ENCODE measurements at places on chromosomes 11 and 22. TPM values are rescaled to one million over a fixed set of nuclear protein-coding genes. Genes with fewer than 3 reads are reported as not detected.

GRCh38 chr11:77111277-77111676, 8.6 kb downstream of the OMP start:
- no peak overlapping the region for H3K27ac ChIP-seq
- DNase-seq, result no peak
- peaks cover 22% of the 10 kb centered on the region for H3K4me1 ChIP-seq

DNA sequence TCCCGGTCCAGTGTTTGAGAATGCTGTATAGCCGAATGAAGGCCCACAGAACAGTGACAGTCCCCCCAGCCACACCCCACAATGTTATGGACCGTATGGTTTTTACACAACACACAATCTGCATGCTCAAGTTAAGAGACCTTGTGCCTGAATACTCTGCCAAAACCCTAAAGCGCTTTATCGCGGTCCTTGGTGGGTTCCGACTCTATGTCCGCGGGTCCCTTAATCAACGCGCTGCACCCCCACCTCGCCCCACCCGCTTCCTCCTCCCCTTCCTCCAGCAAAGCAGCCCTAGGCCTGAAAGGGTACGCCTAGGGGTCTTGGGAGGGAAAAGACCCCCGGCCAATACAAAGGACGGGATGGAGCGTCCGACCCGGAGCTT, 442 bp downstream of the COPB1 start:
- 0 out of 2 replicates have a peak, but pooled peaks cover 6% of the 10 kb centered on the region for H3K36me3 ChIP-seq
- H3K27me3 ChIP-seq, result no peaks in the 10 kb centered on the region
- H3K27ac ChIP-seq, result no peak overlapping the region

The AQP11 gene
- total RNA-seq, result 1.4 TPM

DNA sequence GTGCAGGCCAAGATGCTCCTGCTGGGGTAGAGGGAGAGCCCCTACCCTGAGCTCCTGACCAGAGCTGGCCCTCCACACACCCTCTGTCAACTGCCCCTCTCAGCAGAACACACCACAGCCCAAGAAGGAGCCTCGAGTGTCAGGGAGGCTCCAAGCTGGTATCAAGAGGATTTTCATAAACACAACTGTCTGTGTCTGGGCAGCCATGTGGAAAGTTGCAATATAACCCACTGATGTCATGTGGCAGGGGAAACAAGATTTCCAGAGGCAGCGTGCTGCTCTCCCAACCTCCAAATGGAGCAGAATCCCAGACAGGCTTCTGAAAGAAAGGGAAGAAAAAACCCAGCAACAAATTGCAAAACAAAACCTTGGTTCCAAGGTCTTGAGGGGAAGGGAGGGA, 569.9 kb downstream of the BUD13 start:
- H3K4me3 ChIP-seq, result no peak overlapping the region
- H3K36me3 ChIP-seq, result no peaks in the 10 kb centered on the region
- H3K27me3 ChIP-seq, result peaks cover 65% of the 10 kb centered on the region
- no peak overlapping the region for H3K27ac ChIP-seq
- no peaks in the 10 kb centered on the region for H3K4me1 ChIP-seq

The RBMXL2 gene
- not detected for total RNA-seq

GRCh38 chr22:46114518-46115387, 35.6 kb upstream of the PPARA start:
- H3K36me3 ChIP-seq, result peaks cover 3% of the 10 kb centered on the region
- no peak overlapping the region for H3K27ac ChIP-seq
- H3K4me1 ChIP-seq, result no peaks in the 10 kb centered on the region
- no peak overlapping the region for H3K4me3 ChIP-seq
- no peak for DNase-seq

The WT1 gene
- not detected for total RNA-seq

The SULT4A1 gene
- total RNA-seq, result 3.2 TPM

GRCh38 chr22:37742376-37743171, 45.7 kb downstream of the TRIOBP start:
- H3K27me3 ChIP-seq, result no peaks in the 10 kb centered on the region
- no peaks in the 10 kb centered on the region for H3K36me3 ChIP-seq
- DNase-seq, result peak; percentile 98
- H3K27ac ChIP-seq, result peak overlapping the region; percentile 57
- peaks cover 50% of the 10 kb centered on the region for H3K4me1 ChIP-seq

GRCh38 chr22:42296381-42296853, 26.0 kb upstream of the TCF20 start:
- H3K27ac ChIP-seq, result no peak overlapping the region
- H3K27me3 ChIP-seq, result no peaks in the 10 kb centered on the region
- H3K36me3 ChIP-seq, result no peaks in the 10 kb centered on the region
- no peak for DNase-seq

DNA sequence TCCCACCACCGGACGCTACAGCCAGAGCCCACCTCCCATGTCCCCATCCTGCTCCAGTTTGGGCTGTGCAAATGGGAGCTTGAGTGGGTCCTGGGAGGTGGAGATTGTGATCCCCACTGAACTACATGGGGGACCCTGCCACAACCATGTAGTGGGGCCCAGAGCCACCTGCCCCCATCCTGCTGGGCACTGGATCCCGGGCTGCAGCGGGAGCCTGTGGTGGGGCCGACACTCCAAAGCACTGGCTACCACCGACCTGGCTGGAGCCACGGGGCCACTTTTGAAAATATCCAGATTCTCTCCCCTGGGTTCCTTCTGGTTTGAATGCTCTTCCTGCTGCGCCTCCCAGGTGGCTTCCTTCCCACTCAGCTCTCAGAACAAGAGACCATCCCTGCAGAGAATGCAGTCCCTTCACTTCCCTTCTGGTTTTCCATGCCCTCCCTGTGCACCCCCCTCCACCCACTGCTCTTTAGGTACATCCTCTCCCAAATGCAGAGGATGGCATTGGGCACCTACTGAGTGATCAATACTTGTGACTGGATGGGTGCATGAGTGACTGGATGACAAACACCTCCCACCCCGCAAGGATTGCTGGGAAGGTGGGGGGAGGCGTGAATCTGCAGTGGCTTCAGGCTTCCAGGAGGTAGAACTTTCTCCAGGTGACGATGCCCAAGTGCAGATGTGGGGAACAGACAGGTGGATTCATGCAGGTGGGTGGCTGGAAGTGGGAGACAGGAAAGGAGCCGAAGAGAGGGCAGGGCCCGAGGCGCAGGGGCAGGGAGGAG, 846 bp upstream of the UNC93B1 start:
- H3K4me1 ChIP-seq, result peaks cover 20% of the 10 kb centered on the region
- no peak for DNase-seq
- no peaks in the 10 kb centered on the region for H3K36me3 ChIP-seq
- H3K27me3 ChIP-seq, result no peaks in the 10 kb centered on the region
- H3K27ac ChIP-seq, result no peak overlapping the region

GRCh38 chr11:17219016-17219415, 11.2 kb upstream of the PIK3C2A start:
- H3K4me1 ChIP-seq, result 0 out of 2 replicates have a peak, but pooled peaks cover 4% of the 10 kb centered on the region
- no peaks in the 10 kb centered on the region for H3K36me3 ChIP-seq
- H3K4me3 ChIP-seq, result no peak overlapping the region

The RFPL1 gene
- not detected for total RNA-seq

The BIK gene
- 10.6 TPM for total RNA-seq

DNA sequence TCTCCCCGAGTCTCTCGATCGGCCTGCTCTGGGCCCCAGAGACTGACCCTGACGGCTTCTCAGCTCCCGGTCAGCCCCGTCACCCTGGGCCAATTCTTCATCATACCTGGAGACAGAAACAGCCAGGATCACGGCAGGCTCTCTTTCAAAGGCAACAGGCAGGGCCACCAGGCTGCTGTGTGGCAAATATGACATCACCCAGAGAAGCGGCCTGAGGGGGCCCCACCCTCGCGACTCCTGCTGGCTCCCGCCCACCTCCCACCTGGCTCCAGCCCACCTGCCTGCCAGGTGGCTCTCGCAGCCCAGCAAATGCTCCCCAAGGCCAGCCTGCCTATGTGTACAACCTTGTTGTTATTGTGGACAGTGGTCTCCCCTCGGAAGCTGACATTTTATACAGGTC, 24.9 kb upstream of the PACSIN2 start:
- H3K27ac ChIP-seq, result no peak overlapping the region
- H3K4me1 ChIP-seq, result no peaks in the 10 kb centered on the region
- DNase-seq, result no peak

DNA sequence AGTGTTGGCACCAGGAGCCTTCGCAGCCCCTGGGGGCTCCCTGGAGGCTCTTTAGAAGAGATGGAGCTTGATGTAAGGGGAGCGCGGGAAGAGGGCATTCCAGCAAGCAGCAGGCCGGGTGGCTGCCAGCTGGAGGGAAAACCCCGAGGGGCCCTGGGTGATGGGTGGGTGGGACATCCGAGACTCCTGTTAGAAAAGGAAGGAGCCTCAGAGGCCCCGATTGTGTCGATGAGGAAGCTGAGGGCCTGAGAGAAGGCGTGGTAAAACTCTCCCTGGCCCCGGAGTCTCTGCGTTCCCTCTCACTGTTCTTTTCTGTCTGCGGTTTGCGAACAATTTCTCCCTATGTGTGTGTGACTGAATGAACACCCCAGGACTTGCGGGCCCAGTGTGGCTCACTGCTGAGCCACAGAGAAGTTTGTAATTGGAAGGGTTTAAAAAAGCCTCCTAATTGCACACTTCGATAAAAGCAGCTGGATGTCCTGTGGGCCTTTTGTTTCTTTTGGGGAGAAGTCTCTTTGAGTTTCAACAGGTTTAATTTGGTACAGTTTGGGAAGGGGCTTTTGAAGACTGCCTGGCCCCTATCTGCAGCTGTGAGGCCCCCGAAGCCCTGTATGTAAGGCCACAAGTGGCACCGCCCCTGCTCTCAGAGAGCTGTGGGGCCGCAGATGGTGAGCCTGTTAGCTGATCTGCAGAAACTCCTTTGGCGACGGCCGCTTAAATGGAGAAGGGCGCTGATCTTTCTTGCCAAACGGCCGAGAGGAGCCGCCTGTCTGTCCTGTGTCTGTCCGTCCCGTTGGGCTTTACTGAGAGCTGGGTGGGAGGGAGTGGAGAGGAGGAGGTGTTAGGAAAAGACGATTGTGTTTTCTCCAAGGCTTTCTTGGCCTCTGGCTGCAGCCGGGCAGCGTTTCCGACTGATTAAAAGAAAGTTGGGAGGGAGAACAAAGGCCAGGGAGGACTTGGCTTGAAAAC, 2.0 kb downstream of the FBLN1 start:
- H3K27ac ChIP-seq, result 0 out of 2 replicates have a peak overlapping the region, but pooled peaks have one; percentile 6
- peak overlapping the region; percentile 64 for H3K4me3 ChIP-seq
- peak; percentile 35 for DNase-seq
- peaks cover 52% of the 10 kb centered on the region for H3K4me1 ChIP-seq

The ENTHD1 gene
- total RNA-seq, result not detected

GRCh38 chr11:86934582-86934900, 20.7 kb downstream of the FZD4 start:
- no peak for DNase-seq
- H3K4me1 ChIP-seq, result peaks cover 51% of the 10 kb centered on the region
- H3K27ac ChIP-seq, result no peak overlapping the region

DNA sequence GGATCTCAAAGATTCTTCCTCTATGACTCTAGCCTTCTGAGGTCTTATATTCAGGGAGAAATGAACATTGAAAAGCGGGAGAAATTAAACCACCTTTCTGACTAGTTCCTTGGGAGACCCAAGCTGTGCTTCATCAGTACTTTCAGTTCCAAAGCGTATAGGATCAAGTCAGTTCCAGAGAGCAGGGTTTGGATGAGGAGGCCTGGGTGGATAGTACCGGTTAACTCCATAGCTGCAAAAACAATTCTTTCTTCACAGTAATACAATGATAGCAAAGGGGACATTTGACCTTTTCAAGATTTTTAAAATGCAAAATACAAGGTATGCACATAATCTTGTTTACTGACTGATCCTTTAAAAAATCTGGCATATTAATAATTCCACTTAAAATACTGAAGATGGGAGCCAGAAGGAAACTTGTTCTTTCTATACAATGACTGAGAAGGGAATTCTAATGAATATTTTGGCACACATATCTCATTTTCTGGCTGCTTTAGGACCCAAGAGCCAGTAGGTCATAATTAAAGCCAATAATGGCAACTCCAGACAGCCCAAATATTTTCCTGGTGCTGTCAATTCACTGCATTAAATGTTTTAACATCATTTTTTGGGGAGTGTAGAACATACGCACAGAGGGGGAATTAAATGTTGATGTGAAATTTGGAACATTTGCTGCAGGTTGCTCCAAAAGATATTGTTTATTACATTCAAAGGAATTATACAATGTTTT, 16.0 kb downstream of the ADM start:
- H3K27ac ChIP-seq, result no peak overlapping the region
- no peaks in the 10 kb centered on the region for H3K27me3 ChIP-seq
- no peak overlapping the region for H3K4me3 ChIP-seq

- H3K36me3 ChIP-seq, result peaks cover 25% of the 10 kb centered on the region
- no peaks in the 10 kb centered on the region for H3K27me3 ChIP-seq
- H3K4me3 ChIP-seq, result no peak overlapping the region
- no peaks in the 10 kb centered on the region for H3K4me1 ChIP-seq
- DNase-seq, result no peak
Measured at GRCh38 chr11:72703267-72704008, 29.2 kb upstream of the PDE2A start.

The CDC42EP1 gene
- 94.0 TPM for total RNA-seq

The DERL3 gene
- 1.2 TPM for total RNA-seq

- peaks cover 15% of the 10 kb centered on the region for H3K4me1 ChIP-seq
- H3K4me3 ChIP-seq, result no peak overlapping the region
- DNase-seq, result no peak
- no peak overlapping the region for H3K27ac ChIP-seq
Measured at GRCh38 chr11:119673759-119674336, 55.2 kb downstream of the NECTIN1 start.

GRCh38 chr22:20857838-20858614, 585 bp downstream of the PI4KA start:
- H3K4me1 ChIP-seq, result peaks cover 6% of the 10 kb centered on the region
- no peaks in the 10 kb centered on the region for H3K36me3 ChIP-seq
- DNase-seq, result no peak
- no peaks in the 10 kb centered on the region for H3K27me3 ChIP-seq
